ENCODE measurements at places on chromosomes 13 and 19.

- no peak for DNase-seq
Measured at GRCh38 chr19:48627201-48627864, 8.0 kb downstream of the SPHK2 start.

DNA sequence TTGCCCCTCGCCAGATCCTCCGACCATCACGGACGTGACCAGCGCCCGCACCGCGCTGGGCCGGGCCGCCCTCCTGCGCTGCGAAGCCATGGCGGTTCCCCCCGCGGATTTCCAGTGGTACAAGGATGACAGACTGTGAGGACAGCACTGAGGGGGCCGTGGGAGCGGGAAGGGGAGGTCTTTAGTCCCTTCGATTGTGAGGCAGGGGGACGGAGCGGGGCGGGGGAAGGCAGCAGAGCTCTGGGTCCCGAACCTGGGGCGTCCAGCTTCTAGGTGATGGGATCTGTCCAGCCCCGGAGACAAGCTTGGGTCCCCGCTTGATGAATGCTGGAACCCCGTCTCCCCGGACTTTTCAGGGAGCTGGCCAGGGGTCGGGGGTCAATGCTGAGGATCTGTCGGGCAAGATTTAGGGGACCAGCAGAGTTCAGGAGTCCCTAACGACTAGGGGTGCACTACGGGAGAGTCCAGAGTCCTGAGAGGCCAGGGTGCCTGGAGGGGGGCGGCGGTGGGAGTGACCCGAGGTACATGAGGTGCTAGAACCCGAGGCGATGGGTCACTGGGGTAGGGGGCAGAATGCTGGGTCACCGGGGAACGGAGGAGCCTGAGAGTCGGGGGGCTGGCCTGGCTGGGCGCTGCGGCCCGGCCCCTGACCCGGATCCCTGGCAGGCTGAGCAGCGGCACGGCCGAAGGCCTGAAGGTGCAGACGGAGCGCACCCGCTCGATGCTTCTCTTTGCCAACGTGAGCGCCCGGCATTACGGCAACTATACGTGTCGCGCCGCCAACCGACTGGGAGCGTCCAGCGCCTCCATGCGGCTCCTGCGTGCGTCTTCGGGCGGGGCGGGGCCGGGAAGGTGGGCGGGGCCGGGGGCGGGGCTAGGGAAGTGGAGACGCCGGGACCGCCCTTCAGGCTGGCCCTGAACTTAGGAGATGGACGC is 14.6 kb downstream of the VSIG10L start:
- DNase-seq, result peak; percentile 49

DNA sequence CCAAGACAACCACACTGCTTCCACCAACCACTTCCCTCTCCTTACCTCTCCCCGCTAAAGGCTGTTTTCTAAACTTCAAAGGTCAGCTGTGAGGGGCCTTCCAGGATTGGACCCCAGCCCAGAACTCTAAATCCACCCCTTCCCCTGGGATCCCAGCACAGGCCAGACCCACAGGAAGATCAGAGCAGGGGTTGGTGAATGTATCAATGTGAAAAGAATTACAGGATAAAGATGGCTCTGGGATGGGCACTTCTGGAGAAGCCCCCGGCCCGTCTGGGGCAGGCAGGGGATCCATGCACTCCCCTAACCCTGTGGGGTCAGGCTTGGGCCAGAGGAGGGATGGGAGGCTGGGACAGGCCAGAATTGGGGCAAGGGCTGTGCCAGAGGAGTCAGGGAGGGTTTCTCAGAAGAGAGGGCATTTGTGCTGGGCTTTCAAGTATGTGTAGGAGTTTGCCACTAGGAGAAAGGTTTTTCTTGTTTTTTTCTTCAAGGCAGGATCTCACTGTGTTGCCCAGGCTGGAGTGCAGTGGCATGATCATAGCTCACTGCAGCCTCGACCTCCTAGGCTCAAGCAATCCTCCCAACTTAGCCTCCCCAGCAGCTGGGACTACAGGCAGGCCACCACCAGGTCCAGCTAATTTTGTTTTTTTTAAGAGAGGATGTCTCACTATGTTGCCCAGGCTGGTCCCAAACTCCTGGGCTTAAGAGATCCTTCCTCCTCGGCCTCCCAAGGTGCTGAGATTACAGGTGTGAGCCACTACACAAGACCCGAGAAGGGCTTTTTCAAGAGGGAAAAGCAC is 1.0 kb upstream of the MEF2B start:
- no peak for DNase-seq

- no peak for DNase-seq
Measured at GRCh38 chr13:30915691-30916541, 9.8 kb downstream of the MEDAG start.

- peak; percentile 59 for DNase-seq
Measured at GRCh38 chr19:33771384-33772101, 25.1 kb upstream of the KCTD15 start.

GRCh38 chr19:40228863-40229262 is 2.4 kb upstream of the CCNP start:
- no peak for DNase-seq

DNA sequence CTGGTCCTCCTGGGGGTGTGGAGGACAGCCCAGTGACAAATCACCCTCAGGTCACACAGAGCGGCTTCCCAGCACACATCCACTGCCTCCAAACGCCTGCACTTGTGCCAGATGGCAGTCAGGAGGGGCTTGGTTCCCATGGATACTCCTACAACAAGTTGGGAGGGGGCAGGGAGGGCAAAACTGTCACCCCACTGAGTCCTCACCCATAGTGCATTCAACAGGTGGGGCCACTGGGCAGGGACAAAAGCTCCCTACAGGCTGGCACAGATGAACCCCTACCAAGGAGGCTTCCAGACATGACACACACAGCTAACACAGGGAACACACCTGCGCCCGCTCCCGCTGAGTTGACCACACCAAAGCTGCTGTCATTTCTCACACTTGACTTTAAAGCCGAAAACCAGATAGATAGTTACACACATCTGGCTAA is 120.5 kb downstream of the STK24 start:
- no peak for DNase-seq

DNA sequence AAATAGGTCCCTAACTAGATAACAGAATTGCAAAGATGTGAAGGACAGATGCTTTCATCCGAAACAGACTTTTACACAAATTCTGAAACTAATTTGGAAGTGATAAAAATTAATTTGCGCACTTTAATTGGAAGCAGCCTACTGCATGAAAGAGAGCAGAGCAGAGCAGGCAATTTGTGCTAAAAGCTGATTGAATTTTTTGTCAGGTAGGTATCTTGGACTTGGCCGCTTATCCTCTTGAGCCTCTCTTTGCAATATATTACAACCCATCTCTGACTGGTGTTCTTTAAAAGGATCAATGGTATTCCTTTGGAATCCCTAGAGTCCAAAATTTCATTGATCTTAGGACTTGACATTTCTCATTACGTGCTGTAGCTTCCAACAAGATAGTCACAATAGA is 183.3 kb upstream of the MAB21L1 start:
- DNase-seq, result no peak

- DNase-seq, result no peak
Measured at GRCh38 chr19:34405892-34406660, 1.9 kb downstream of the PDCD2L start.

- DNase-seq, result no peak
Measured at GRCh38 chr13:94987081-94987480, 274.7 kb upstream of the SOX21 start.

GRCh38 chr13:40082639-40083038 is 427.2 kb downstream of the COG6 start:
- DNase-seq, result no peak

DNA sequence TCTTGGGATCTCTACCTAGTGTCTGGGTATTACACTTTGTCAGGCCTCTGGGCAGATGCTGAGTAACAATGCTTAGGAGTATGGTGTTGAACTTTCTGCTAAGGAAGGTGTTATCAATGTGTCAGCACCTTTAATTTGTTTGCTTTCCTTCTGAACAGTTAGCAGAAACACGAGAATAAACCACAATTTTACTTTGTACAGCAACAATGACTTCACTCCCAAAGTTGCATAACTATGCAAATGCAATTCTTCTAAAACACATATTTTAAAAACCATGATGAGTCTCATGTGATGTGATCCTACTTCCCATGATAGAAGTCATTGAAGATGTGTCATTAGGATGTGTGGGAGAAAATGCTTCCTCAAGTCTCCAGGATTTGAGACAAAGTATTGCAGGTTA is 155.0 kb downstream of the POSTN start:
- no peak for DNase-seq

DNA sequence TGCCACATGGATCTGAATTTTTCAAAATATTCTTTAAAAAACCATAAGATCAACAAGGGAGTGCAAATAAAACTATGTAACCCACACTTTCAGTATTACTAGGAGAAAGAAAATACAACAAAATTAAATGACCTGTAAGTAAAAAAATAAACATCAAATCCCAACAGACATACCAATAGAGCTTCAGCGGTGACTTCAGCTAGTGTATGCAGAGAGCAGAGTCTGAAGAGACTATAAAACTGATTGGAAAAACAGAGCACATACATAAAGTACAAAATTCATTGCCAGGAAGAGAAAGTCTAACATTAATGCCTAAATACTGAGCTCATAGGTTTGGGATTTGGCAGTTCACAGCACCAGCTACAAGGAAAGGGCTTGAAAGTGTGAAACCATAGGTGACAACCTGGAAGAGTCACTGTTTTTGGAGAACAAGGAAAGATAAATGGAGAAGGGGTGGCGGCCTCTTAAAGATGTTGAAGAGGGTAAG is 291.1 kb downstream of the LMO7 start:
- no peak for DNase-seq

- no peak for DNase-seq
Measured at GRCh38 chr19:4773047-4773640, 18.4 kb upstream of the FEM1A start.

DNA sequence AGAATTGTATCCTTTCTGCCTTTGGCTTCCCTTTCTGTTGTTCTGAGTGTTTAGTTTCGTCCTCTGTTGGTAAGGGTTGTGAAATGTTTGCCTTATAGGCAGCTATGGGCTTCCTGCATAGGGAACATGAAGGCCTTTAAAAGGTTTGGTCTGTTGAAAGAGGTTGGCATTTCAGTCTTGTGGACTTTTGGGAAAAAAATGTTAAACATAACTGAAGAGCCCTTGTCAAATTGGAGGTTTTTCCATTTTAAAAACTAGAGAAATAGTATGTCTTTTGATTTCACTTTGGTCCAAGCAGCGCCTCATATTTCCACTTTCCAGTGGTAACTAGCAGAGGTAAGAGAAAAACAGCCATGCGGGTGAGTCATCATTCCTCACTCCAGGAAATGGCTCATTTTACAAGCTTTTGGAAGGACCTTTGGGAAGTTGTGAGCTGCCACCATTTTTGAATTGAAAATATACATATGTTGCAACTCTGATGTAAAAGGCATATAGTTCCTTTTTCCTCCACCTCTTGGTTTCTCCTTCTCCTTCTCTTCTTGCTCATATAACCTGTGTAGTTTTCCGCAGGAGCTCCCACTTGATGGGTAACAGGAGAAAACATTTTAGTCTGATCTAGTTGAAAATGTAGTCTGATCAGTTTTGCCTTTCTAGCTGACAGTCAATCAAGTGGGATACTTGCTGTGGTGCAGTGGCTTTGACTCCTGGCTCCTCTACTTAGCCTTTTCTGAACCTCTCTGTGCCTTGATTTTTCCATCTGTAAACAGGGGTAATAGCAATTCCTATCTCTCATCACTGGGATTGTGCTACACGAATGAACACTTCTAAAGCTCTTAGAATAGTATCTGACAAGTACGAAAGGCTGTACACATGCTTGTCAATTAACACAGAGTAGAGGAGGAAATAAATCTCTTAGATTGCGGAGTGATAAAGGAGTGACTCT is 23.0 kb downstream of the GPC6 start:
- no peak for DNase-seq

DNA sequence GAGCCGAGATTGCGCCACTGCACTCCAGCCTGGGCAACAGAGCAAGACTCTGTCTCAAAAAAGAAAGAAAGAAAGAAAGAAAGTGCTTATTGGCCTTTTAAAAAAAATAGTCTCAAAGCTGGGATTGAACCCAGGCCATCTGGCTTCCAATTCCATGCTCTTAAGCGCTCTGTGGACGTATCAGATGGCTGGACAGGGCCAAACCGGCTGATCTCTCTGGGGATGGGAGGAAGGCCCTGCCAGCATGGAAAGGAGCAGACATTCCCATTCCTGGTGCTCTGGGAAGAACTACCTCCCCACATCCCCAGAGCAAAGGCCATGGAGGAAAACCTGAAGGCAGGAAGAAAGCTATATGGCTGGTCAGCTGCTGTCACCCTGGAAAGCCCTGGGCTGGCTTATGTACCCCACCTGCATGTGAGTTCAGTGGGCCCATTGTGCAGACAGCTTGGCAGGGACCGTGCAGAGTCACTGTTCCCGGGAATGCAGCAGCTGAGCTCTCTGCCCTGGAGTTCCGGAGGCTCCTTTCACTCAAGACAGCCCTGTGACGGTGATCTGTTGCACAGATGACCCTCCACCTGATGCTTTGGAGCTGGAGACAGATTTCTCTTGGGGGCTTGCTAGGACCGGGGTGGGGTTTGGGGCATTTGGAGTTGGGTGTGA is 84.3 kb downstream of the SIPA1L3 start:
- DNase-seq, result no peak

- DNase-seq, result no peak
Measured at GRCh38 chr13:85738696-85739320, 60.4 kb downstream of the SLITRK6 start.

GRCh38 chr19:11639245-11639601 is 41.9 kb downstream of the ZNF627 start:
- DNase-seq, result no peak

DNA sequence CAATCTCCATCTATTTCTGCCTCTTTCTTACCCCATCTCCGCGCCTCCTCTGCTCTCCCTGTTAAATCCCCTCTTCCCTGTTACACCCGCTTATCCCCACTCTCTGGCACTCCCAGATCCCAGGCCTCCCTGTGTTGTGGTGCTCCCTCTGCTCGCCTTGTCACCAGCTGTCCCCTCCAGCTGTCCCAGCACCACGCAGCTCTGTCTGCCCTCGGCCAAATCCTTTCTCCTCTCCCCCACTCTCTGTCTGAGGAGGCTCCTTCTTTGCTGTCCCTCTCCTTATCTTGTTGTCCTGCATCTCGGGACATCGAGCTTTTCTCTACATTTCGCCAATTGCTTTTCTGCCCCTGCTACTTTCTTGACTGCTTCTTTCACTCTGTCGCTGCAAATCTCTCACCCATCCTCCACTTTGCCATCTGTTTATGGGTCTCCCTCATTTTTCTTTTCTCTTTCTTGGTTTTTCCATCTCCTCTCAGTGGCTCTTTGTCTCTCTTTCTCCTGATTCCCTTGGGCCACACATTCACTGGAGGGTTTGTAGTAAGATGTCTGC is 941 bp downstream of the ZNF160 start:
- DNase-seq, result no peak

DNA sequence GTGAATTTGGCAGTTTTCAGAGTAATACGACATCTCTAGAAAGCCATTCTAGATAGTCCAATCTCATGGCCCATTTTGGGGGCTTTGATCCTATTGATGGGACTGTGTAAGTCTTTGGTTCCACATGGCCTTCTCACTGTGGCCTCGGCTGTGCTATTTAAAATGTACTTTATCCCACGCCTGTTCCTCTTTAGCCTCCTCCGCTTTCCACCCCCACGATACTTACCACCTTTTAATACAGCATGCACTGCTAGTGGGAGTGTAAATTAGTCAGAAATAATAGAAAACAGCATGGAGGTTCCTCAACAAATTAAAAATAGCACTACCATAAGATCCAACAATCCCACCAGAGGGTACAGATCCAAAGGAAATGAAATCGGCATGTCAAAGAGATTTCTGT is 28.3 kb upstream of the CEBPG start:
- no peak for DNase-seq
